ENCODE measurements at places on chromosomes 13 and 19.

- DNase-seq = no peak
These were observed 18.3 kb downstream of the DIS3 start for GRCh38 chr13:72763411-72763810.

DNA sequence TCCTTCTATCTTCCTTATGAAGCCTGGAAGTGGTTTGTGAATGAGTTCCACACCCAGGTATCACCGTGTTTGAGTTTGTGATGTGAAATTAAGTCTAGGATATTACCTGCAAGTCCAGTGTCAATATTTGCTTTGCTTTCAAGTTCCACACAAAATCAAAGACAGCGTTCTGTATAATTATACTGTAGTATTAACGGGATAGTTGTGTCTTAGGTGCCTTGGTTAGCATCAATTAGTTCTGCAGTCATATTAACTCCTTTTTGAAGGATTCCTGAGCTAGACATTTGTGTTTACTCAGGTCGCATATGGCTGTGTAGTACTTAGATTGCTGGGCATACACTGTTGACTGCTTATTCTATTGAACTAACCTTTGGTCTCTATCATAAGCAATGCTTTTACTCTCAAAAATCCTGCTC is 54.4 kb downstream of the ERCC5 start:
- no peak for DNase-seq

GRCh38 chr19:40947573-40947972 is 43.5 kb upstream of the CYP2B6 start:
- no peak for DNase-seq

DNA sequence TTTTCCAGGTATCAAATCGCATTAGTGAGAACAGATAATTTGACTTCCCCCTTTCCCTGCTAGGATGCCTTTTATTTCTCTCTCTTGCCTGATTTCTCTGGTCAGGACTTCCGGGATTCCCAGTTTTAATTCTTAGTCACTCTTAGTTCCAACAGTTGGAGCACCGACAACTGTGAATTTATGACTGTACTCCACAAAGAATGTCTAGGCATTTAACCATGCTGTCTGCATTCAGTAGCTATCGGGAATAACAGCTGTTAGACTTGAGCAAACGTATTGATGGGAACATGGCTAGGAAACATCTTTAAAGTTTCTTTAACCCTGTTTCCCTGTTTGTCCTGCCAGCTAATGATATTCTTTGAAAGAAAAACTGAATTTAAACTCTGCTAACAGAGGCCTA is 14.1 kb upstream of the SPACA7 start:
- DNase-seq = no peak

DNA sequence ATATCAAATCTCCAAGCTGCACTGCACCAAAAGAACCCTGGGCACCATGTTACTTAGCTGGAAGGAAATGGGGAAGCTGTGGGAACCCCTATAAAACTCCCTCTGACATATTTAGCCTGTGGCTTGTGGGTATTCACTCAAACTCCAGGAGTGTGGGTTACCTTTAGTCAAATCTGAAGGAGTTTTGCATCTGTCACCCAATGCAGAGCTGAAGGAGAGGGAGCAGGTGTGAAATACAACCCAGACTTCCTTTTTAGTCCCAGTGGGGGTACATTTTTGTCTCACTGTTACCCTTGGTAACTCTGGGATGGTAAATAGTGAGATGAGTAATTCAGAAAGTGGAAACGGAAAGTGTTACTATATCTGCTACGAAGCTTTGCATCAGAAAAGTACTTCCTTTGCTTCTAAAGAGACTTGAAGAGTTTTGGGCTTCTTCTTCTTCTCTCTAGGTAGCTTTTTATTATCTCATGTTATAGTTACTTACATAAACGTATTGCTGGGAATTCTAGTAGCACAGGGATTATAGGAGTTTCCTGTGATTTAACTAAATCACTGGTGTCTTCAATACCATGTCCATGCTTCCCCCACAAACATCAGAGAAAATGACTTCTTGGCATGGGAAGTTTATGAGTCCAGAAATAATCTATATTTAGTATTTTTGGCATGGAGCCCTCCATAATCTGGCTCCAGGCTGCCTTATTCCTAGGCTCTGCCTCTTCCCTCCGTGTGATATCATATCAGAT is 105.9 kb downstream of the AKAP11 start:
- no peak for DNase-seq

DNA sequence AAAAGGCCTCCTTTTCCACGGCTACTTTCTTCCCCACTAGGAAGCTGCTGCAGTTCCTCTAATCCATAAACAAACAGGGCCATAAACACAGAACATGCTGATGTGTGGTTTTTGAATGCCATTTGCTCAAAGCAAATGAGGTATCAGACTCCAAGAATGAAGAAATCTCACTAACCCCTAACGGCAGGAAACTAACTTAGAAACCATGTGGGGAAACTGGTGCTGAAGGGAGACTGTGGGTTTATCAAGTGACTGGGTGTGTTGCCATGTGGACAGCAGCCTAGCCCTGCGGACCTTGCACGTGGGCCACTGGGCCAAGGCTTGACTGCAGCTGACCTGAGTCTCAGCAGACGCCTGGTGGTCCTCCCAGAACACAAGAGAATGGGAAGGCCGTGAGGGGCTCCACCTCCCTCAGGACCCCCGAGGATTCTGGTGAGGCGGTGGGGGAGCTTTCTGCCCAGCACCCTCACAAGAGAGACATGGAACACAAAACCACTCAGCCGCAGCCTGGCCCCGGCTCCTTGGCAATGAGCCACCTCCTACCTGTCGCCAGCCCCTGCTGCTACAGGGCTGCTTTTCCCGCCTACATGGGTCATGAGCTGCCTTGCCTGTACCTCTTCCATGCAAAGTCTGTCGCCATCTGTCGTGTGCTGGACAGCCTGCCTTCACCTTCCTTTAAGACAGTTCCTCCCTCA is 10.6 kb downstream of the SLC15A1 start:
- DNase-seq = no peak

GRCh38 chr13:41694545-41695301 is 237.4 kb downstream of the RGCC start:
- no peak for DNase-seq

GRCh38 chr13:67917291-67917987 is 687.3 kb upstream of the PCDH9 start:
- no peak for DNase-seq

GRCh38 chr19:19372656-19373416 is 32.6 kb upstream of the GATAD2A start:
- DNase-seq = no peak

DNA sequence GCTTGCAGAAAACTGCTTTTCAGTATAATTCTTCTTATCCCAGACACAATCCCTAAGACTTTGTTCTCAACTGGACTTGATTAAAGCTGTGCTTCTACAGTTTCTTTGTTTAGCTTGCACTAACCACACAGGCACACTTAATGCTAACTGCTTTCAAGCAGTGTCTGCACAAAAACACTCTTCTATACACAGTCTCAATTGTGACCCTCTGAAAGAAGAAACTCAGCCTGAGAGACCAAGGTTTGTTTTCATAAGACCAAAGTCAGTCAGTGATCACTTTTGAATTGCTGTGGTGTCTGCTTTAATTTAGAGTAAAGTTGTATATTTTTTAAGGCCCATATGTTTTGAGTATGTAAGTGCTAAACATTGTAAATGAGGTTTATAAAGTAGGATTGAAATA is 431.2 kb downstream of the KCTD12 start:
- DNase-seq = no peak

GRCh38 chr13:41236369-41236768 is 27.0 kb downstream of the MTRF1 start:
- no peak for DNase-seq

DNA sequence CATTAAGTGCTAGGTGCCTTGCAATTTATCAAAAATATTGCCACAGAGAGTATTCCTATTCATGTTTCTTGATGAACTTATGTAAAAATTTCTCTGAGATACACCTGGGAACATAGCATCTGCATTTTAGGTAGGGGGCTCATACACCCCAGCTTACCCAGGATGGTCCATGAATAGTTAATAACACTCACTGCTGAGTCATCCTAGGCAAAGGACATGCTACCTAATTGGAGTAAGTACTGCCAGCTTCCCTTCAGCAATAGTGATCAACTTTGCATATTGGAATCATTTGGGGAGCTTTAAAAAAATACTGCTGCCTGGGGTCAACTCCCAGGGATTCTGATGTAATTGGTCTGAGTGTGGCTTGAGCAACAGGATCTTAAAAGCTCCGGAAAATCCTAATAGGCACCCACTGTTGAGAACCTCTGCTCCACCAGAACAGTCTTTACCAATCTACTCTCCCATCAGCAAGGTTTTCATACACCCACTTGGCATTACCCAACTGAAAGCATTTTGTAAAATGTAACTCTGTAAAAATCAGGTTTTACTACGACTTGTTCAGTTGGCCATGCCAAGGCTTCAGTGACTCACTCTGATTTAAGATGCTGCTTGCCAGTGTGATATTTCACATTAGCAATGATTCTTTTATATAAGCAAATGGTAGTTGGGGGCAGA is 67.2 kb upstream of the FNDC3A start:
- DNase-seq = no peak

DNA sequence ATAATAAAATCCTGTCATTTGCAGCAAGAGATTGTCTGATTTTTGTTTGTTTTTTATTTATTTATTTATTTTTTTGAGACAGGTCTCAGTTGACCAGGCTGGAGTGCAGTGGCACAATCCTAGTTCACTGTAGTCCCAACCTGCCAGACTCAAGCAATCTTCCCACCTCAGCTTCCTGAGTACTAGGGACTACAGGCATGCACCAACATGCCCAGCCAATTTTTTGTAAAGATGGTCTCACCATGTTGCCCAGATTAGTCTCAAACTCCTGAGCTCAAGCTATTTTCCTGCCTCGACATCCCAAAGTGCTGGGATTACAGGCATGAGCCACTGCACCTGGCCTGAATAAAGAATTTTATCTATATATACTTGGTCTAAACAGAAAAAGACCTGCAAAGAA is 17.6 kb downstream of the ZNF233 start:
- DNase-seq = no peak

GRCh38 chr13:77810878-77811277 is 107.8 kb downstream of the EDNRB start:
- DNase-seq = no peak

GRCh38 chr19:2015608-2015950 is at the start of gene BTBD2:
Gene BTBD2, minus strand, starts transcription at chr19:2015714. Its CDS starts 11 bp downstream, at chr19:2015703.
- no peak for DNase-seq

DNA sequence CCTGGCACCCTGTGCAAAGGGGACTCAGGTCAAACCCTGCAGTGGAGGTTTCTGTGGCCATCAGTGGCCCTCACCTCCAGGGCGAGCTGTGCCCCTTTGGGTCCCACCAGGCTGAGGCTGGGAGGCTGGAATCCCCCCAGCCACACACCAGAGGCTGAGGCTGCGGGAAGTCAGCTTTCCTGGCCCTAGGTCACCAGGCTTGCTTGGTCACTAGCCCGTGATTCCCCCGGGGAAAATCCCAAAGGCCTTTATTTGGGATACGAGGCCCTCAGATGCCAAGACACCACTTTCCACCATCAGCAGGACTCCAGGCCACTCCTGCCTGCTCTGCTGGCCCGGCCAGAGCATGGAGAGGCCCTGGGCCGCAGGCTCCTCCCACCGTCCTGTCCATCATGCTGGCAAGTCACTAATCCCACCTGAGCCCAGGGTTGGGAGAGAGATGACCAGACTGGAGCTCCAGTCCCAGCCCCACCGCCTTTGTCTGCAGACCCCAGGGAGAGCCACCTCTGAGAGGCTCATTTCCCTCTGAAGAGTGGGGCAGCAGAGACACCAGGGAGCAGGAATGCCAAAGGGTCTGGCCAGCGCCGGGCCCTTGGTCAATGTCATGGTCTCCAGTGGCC is 4.7 kb downstream of the NKPD1 start:
- no peak for DNase-seq

DNA sequence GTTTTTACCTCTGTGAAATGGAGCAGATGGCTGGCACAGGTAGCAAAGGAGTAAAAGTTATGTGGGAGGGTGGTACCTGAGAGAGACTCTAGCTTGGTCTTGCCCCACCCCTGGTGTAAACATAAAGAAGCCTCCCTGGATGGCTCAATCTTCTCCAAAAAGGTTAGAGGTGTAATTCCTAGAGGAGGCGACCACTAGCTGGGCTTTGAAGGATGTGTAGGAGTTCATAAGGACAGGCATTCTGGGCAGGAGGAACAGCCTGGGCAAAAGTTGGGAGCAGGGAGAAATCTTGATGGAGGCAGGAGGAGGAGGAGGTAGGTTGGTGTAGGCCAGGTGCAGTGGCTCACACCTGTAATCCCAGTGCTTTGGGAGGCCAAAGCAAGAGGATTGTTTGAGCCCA is 7.8 kb upstream of the ICAM4 start:
- DNase-seq = no peak

- peak; percentile 15 for DNase-seq
These were observed 157.2 kb downstream of the TM9SF2 start for GRCh38 chr13:99658261-99658991.

GRCh38 chr19:45138303-45138751 is 22.5 kb downstream of the NKPD1 start:
- DNase-seq = no peak

DNA sequence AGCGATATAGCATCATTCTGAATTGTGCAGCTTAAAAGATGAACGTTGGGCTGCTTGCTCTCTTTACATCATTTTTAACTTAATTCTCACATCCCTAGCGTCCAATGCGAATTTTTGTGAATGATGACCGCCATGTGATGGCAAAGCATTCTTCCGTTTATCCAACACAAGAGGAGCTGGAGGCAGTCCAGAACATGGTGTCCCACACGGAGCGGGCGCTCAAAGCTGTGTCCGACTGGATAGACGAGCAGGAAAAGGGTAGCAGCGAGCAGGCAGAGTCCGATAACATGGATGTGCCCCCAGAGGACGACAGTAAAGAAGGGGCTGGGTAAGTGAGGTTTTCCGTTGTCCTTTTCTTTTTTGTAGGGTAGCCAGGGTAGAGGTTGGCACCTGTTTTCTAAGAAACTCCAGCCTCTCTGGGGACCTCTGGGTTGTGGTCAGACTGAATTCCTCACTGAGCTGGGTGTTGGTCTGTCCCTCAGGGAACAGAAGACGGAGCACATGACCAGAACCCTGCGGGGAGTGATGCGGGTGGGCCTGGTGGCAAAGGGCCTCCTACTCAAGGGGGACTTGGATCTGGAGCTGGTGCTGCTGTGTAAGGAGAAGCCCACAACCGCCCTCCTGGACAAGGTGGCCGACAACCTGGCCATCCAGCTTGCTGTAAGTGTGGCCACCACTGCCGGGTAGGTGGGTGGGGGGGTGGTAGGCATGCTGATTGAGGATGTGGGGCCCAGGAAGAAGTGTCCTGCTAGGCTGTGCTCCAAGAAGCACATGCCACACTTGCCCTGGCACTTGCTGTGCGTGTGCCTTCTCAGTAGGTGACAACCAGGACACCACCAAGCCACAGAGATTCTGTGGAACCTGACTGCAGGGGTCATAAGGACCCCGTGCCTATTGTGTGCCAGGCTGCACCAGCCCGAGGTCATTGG is 17.0 kb downstream of the ILF3 start:
- DNase-seq = no peak

DNA sequence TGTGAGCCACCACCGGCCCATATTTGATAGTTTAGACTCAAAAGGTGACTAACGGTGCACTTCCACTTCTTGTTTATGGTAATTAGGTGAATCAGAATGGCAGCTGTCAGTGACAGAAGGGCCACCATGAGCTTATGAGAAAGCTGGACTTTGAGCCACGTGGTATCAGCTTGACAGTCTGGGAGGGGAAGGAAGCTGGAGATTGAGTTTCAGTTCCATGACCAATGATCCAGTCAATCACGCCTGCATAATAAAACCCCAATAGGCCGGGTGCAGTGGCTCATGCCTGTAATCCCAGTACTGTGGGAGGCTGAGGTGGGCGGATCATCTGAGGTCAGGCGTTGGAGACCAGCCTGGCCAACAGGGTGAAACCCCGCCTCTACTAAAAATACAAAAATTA is 8.2 kb downstream of the EID2B start:
- DNase-seq = no peak

- DNase-seq = no peak
These were observed 678.5 kb upstream of the PCDH20 start for GRCh38 chr13:62093984-62094780.
